Left ventricle myocardium superior (tissue), 1 donor: ENCODE measurements at places on chromosomes 16 and 17. TPM values are rescaled to one million over a fixed set of nuclear protein-coding genes. Genes with fewer than 3 reads are reported as not detected.

Gene ST6GALNAC2
- 5.1 TPM for total RNA-seq

Gene TNFSF12
- total RNA-seq: 36.9 TPM

Gene MAP3K3
- 36.9 TPM for total RNA-seq

Gene DNAH17
- total RNA-seq: not detected

Gene ABCA5
- total RNA-seq: 27.0 TPM

Gene PSME3
- 71.2 TPM for total RNA-seq

DNA sequence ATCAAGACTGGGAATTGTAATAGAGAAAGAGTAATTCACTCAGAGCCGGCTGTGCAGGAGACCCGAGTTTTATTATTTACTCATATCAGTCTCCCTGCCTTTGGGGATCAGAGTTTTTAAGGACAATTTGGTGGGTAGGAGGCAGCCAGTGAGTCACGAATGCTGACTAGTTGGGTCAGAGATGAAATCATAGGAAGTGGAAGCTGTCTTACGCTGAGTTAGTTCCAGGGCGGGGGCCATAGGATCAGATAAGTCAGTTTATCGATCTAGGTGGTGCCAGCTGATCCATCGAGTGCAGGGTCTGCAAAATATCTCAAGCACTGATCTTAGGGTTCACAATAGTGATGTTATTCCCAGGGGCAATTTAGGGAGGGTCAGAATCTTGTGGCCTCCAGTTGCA is 20.2 kb upstream of the GUCY2D start:
- no peak for DNase-seq

GRCh38 chr16:54359081-54359480 is 72.5 kb upstream of the IRX3 start:
- DNase-seq: no peak

DNA sequence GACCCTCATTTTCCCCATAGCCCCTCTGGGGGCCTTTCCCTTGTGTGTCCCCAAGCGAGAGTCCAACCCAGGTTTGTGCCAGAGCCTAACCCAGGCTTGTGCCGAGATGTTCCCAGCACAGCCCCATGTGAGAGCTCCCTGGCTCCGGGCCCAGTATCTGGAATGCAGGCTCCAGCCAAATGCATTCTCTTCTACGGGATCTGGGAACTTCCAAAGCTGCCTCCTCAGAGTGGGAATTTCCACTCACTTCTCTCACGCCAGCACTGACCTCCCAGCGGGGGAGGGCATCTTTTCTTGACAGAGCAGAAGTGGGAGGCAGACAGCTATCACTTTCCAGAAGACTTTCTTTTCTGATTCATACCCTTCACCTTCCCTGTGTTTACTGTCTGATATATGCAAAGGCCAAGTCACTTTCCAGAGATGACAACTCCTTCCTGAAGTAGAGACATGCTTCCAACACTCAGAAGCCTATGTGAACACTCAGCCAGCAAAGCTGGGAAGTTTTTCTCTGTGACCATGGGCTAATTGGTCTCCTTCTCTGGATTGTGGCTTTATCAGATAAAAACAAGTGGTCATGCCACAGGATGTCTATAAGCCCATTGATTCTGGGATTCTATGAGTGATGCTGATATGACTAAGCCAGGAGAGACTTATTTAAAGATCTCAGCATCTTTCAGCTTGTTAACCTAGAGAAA is 2.5 kb upstream of the CCL2 start:
- DNase-seq: peak; percentile 98

- no peak for DNase-seq
Observed at GRCh38 chr17:72656130-72656763, 436.2 kb downstream of the SLC39A11 start.
